ENCODE measurements at places on chromosomes 1 and 21.

- no peak for DNase-seq
Measured at GRCh38 chr21:25658427-25659035, 19.5 kb downstream of the JAM2 start.

GRCh38 chr1:37995751-37996345 is 6.0 kb upstream of the SF3A3 start:
- DNase-seq: peak; percentile 43

DNA sequence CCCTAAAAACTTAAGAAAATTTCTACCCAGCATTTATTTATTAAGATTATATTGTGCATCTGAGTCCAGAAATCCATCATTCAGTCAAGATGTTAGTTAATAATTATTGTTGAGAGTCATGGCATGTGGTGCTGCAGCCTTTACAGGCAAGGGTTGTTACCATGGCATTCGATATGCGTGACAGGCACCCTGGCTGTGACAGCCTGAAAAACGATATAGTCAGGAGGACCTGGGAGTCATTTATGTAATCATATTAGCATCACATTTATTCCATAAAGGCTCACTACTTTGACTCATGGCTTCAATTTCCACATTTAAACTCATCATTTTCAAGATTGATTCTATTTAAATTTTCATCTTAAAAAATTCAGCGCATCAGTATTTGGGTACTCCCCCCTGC is 68.0 kb downstream of the CACHD1 start:
- peak; percentile 31 for DNase-seq

DNA sequence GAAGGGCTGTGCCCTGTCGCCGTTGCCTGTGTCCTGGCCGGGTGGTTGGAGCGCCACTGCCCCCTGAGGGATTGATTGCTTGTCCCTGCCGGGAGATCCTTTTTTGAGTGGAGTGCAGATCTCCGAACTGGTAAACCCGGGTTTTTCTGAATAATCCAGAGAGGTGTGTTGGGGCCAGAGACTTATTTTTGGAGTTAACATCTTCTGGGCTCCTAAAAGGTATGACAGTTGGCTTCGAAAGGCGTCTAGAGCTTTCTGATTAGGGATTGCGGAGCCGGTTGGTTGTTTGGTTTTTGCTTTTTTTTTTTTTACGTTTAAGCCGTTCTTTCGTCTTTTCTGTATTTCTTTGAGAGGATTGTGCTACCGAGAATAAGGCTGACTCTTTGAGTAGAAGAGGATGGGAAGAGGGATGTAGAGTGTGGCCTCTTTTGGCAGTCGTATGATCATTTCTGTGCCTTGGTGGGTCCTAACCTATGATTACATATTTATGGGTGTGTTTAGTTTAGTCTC is 756 bp downstream of the RLF start:
- DNase-seq: no peak

DNA sequence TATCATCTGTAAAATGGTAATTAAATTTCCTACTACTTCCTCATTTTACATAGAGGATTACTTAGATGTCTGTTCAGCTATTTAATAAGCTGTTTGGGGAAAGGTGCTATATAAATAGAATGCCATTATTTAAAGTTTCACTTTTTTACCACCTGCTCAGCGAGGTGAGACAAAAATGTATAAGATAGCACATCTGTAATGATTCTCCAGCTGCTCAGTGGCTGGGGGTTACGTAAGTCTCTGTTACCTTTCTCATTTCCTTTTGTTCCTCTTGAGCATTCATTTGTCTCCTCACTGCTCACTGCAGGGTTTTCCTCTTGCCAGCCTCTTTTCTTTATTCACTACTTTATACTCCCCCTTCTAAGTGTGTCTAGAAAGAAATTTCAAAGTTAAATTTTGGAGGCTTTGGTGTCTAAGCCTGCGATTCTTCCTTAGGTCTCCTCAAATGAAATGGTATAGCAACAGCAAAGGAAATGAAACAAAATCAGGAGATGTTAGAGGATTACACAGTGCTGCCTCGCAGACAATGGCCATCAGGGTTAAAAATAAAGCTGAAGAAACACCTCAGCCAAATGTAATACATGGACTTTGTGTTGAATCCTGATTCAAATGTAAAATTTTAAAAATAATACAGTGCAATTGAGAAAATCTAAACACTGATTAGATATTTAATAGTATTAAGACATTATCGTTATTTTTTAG is 6.8 kb downstream of the RGS8 start:
- no peak for DNase-seq

- no peak for DNase-seq
Measured at GRCh38 chr1:36650200-36651065, 167.7 kb upstream of the CSF3R start.
